ENCODE measurements at places on chromosomes 4 and X.

- no peaks in the 10 kb centered on the region for H3K27me3 ChIP-seq
- H3K4me1 ChIP-seq, result no peaks in the 10 kb centered on the region
- H3K4me3 ChIP-seq, result no peak overlapping the region
- H3K27ac ChIP-seq, result no peak overlapping the region
- DNase-seq, result no peak
These were observed 63.3 kb upstream of the PRPS1 start for GRCh38 chrX:107565015-107565414.

GRCh38 chrX:1246816-1247215, 21.8 kb upstream of the CSF2RA start:
- no peaks in the 10 kb centered on the region for H3K4me1 ChIP-seq
- no peak overlapping the region for H3K4me3 ChIP-seq
- no peaks in the 10 kb centered on the region for H3K36me3 ChIP-seq
- peak; percentile 44 for DNase-seq
- H3K27me3 ChIP-seq, result peaks cover 8% of the 10 kb centered on the region

DNA sequence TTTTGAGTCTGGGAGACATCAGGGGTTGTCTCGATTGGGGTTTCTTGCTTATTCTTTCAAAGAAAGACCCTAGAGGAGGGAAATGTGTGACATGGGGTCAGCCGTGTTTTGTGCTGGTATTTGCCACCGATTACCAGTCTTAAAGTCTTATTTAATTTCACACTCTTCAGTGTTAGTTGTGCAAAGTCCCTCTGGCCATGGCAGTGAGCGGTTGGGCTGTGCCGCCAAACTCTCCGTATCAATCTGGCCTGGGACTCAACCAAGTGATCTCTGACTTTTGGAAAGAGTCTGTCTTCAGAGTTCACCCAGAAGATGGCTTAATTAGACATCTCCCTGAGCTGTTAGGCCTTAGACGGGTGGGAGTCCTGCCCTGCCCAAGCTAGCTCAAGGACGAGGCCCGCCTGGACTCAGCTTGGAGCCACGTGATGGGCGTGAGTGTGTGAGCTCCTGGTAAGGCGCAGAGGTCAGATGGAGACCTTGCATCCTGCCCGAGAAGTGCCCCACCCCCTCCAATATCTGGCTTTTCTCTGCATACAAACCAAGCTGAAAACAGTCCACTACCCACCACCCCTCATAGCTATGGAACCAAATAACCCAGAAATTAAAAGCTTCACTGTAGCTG, 3.8 kb upstream of the PITX2 start:
- peaks cover 98% of the 10 kb centered on the region for H3K27me3 ChIP-seq
- H3K4me1 ChIP-seq, result no peaks in the 10 kb centered on the region
- DNase-seq, result no peak
- no peaks in the 10 kb centered on the region for H3K36me3 ChIP-seq
- H3K27ac ChIP-seq, result no peak overlapping the region

GRCh38 chr4:139030614-139031235, 15.1 kb downstream of the NOCT start:
- no peaks in the 10 kb centered on the region for H3K36me3 ChIP-seq
- no peaks in the 10 kb centered on the region for H3K27me3 ChIP-seq
- H3K27ac ChIP-seq, result no peak overlapping the region
- H3K4me1 ChIP-seq, result no peaks in the 10 kb centered on the region
- H3K4me3 ChIP-seq, result no peak overlapping the region
- DNase-seq, result peak; percentile 67

- H3K27me3 ChIP-seq, result no peaks in the 10 kb centered on the region
- H3K4me3 ChIP-seq, result no peak overlapping the region
- peaks cover 5% of the 10 kb centered on the region for H3K4me1 ChIP-seq
These were observed 93.3 kb downstream of the SYNPO2 start for GRCh38 chr4:118981839-118982381.

DNA sequence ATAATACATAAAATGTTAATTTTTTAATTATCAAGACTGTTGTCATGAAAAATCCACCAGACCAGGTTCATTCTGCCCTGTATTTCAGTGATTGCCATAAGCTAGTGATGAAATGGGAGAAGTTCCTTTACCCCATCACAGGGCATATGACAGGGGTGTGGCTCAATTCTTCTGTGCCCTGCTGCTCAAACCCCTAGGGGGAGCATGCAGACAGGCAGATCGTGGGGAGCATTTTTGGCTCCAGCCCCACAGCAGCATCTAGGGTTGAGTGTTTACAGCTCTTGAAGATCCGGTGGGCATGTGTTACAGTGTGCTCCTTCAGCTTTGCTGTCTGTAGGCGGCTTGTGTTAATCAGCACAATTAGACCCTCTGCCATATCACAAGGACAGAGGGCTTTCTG, 700.7 kb downstream of the PCDH18 start:
- H3K4me1 ChIP-seq, result peaks cover 5% of the 10 kb centered on the region
- no peak for DNase-seq
- no peaks in the 10 kb centered on the region for H3K36me3 ChIP-seq
- H3K27me3 ChIP-seq, result no peaks in the 10 kb centered on the region
- no peak overlapping the region for H3K4me3 ChIP-seq

DNA sequence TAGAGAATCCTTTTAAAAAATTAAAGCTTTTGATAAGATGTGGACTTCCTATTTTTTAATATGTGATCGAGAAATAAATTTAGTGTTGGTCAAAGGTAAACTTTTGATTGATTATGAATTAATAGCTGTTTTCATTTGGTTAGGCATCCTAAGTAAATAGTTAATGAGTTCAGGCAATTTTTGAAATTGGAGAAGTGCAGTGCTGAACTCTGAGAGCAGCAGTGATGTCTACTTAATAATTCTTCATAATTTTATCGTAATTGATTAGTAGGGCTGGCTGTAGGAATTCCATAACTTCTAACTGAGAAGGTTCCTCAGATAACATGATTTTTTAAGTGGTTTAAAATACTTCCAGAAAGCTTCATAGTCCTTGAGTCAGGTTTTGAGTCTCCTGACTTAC, 1.5 kb downstream of the MND1 start:
- no peak overlapping the region for H3K27ac ChIP-seq
- no peaks in the 10 kb centered on the region for H3K27me3 ChIP-seq
- peak overlapping the region; percentile 90 for H3K4me3 ChIP-seq
- no peak for DNase-seq
- H3K36me3 ChIP-seq, result 0 out of 2 replicates have a peak, but pooled peaks cover 2% of the 10 kb centered on the region

- no peak for DNase-seq
- H3K4me1 ChIP-seq, result peaks cover 4% of the 10 kb centered on the region
- H3K27ac ChIP-seq, result no peak overlapping the region
- no peaks in the 10 kb centered on the region for H3K27me3 ChIP-seq
- no peaks in the 10 kb centered on the region for H3K36me3 ChIP-seq
These were observed 21.2 kb downstream of the TRAM1L1 start for GRCh38 chr4:117063961-117064696.

DNA sequence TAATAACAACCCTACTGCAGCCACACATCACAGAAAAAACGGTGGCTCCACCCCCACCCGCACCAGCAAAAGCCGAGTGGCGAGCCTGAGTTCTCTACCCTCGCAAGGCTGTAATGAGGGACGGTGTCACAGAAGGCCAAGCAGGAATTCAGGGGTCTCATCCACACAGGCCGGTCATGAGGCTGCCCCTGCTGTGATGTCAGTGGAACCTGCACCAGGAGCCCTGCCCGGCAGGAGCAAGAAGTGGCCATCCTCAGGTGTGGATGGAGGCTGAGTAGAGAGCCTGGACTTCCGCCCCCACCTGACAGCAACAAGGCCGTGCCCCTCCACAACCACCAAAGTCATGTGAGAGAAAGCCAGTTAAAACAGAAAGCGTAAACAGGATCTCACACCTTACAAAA, 20.6 kb downstream of the LYAR start:
- no peaks in the 10 kb centered on the region for H3K27me3 ChIP-seq
- H3K4me3 ChIP-seq, result no peak overlapping the region
- DNase-seq, result no peak
- no peaks in the 10 kb centered on the region for H3K4me1 ChIP-seq
- H3K36me3 ChIP-seq, result peaks cover 7% of the 10 kb centered on the region

- H3K4me3 ChIP-seq, result no peak overlapping the region
- DNase-seq, result no peak
- no peaks in the 10 kb centered on the region for H3K4me1 ChIP-seq
These were observed 566.3 kb downstream of the IL15 start for GRCh38 chr4:142202404-142203332.

DNA sequence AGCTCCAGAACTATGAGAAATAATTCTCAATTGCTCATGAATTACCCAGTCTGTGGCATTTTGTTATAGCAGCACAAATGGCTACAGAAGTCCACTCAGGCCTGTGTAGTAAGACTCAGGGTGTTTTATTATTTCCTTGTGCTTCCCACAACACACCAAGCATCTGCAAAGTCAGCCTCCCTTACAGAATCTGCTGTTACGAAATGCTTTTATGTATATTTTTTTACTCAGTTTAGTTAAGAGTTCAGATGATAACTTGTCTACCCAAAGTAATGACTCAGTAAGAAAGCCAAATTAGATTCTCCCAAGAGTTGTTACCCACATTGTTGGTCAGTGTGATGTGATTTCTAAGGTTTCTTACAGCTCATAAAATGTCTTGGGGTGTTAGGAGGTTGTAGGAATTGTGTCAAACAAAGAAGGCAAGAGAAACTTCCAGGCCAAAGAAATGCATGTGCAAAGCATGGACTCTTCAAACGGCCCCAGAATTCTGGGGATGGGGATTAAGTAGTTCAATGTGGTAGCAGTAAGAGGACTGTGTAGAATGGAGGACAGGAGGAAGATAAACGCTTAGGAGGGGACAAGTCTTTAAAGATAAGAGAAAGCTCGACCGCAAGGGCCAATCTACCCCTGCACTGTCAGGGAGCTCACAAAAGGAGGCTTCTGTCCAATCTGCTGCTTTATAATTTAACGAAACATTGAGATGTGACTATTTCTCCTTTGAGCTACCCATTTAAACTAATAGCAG, 35.4 kb upstream of the TMEM184C start:
- no peaks in the 10 kb centered on the region for H3K27me3 ChIP-seq
- no peak overlapping the region for H3K27ac ChIP-seq
- DNase-seq, result no peak
- no peak overlapping the region for H3K4me3 ChIP-seq

Measured in SK-N-SH (cell line).